ENCODE measurements at places on chromosomes 16 and 17. TPM values are rescaled to one million over a fixed set of nuclear protein-coding genes. Genes with fewer than 3 reads are reported as not detected.

Gene CDH11
- not detected for total RNA-seq

Gene KRTAP9-4
- total RNA-seq = not detected

DNA sequence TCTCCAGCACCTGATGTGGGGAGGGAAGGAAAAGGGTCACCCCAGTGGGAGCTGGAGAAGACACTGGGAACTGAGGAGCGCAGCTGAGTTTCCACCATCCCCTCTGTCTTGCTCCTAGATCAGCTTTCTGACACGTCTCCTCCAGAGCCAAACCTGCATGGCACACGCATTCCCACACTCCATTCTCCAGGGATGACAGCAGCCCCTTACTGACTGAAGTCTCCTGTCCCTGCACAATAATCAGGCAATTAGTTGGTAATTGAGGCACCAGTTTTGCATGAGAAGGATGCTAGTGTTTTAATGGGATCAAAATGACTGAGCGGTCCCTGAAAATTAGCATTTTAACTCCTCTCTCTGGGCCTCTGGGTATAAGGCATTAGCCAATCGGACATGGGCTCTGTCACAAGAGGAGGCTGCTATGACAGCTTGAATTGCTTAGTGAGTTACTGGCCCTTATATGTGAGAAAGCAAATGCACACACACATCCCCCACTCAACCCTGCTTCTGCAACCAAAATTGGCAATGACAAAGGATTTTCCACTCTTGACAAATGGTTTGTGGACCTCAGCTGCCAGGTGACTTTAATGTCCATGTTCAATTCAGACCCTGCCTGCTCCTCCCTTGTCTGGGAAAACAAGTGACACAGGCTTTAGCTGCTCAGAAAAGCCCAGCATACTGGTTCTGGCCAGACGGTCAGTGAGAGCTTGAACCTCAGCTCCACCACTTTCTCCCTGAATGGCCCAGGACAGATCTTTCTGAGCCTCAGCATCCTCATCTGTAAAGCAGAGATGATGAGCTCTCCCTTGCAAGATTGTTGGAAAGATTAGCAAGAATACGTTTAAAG, 57.2 kb upstream of the SREBF1 start:
- no peak for DNase-seq

DNA sequence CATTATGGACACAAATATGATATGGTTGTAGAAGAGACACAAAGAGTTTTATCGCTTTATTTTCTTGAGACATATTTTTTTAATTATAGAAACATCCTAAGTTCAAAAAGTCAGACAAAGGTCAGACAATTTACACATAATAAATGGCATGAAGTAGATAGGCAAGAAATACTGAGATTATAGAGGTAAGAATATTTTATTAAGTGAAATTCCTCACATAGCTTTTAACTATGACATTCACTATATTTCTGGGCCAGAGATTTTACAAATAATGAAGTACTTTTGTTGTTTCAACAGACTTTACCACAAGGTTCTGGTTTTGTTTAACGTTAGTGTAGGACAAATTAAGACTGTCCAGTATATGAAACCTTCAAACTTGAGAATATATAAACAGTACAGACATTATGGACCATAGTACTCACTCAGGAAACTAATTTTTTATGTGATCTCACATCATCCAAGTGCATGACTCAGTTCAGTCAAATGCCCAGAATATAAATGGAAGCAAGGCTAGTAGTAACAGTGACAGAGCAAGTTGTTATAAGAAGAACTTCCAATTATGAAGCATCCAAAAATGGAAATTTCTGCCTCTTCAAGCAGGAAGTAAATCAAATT, 394.8 kb downstream of the KCNJ2 start:
- no peak for DNase-seq

DNA sequence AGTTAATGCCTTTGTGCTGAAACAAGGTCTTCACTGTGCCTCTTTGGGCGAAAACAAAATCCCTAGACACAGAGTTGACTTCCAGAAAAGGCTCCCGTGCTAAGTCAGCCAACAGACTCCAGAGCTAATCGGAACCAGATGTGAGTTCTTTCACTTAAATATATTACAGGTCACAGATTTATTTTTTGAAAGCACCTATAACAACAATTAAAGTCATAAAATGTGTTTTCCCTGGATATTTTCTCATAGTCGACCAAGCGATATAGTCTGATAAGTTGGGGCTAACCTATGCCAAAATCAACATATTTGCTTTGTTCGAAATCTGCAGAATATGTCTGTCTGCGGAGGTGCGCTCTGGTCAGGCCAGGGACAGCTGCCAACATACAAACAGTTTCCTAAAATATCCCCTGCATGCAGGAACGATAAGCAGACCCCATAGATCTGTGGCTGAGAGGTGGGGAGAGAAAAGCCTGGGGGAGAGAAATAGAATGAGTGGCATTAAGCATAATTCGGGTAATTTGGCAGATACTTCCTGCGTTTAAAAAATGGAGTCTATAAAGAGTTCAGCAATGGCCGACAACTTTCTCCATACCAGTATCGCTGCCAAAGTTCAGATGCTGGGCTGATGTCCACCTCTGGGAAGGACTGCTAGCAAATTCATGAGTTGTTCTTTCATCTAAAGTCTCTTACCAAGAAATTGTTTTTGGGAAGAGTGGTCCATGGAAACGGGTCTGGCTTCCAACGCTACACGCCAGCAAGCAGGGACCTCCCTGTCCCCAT, 50.8 kb upstream of the MYH10 start:
- no peak for DNase-seq

- no peak for DNase-seq
These were observed 107.3 kb downstream of the SDK2 start for GRCh38 chr17:73536700-73537605.

DNA sequence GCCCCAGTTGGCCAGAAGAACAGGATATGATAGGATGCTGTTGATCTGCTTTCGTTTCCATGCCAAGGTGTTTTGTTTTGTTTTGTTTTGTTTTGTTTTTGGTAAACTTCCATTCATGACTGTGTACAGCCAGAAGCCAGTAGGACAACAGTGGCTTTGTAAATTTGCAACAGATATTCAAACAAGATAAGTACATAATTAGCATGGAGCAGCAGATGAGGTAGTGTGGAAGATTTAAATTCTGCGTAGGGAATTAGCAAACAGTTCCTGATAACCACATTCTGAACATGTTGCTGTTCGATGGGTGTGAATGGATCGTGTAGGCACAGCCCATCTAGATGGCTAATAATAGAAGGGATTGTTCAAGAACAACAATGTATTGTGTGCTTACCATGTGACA, 1080.1 kb upstream of the RBFOX1 start:
- no peak for DNase-seq
